Left colon (tissue), 2 donors: ENCODE measurements at places on chromosomes 2 and 18. TPM values are rescaled to one million over a fixed set of nuclear protein-coding genes. Genes with fewer than 3 reads are reported as not detected.

GRCh38 chr2:102226612-102227391 lies 40.0 kb downstream of the IL1RL2 start:
- DNase-seq: no peak

DNA sequence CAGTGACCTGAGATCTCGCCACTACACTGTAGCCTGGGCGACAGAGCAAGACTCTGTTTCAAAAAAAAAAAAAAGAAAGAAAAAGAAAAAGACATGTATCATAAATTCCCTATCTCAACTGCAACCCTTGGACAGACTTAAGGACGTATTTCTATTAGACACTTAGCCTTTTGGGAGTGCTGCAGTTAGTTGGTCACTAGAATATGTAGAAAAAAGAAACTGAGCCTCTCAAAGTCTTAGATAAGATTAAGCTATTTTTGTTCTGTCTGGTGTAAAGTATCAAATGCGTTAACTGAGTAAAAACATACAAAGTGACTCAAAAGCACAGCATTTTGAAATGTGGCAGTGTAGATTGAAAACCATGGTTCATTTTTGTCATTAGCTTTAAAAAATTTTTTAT lies 7.3 kb downstream of the NBEAL1 start:
- no peak for DNase-seq

DNA sequence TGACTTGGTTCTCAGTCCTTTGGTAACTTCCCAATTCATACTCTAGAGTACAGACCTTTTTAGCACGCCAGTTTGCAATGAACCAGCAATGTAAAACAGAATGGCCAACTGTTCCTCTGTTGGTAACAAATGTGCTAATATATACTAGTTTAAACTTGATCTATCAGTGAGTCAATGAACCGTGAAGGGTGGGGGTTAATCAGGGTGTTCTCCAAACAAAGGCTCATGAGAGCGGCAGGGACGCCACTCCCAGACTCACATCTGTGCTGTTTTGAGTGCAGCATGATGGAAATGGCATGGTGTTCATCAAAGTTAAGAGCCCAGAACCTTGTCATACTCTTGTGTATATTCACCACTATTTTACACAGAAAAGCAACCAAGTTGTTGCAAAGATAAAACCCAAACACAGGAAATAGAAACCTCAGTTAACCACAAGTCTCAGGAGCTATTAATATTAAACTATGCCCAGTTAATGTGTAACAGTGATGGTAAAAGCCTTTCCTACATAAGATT lies 70.3 kb downstream of the CERKL start:
- DNase-seq: no peak

GRCh38 chr2:142865924-142866323 lies 11.5 kb upstream of the KYNU start:
- DNase-seq: no peak

Gene LHCGR
- not detected for total RNA-seq

Gene RASGRP3
- 5.1 TPM for total RNA-seq
